ENCODE measurements at places on chromosomes 7 and 10.

- DNase-seq: no peak
Measured at GRCh38 chr10:130799532-130799931, 512.0 kb downstream of the TCERG1L start.

GRCh38 chr10:15658069-15658702 is 61.5 kb downstream of the ITGA8 start:
- DNase-seq: no peak

- DNase-seq: no peak
Measured at GRCh38 chr7:7573701-7574100, 7.0 kb downstream of the MIOS start.

GRCh38 chr10:21329995-21330627 is 195.4 kb downstream of the SKIDA1 start:
- peak; percentile 91 for DNase-seq

GRCh38 chr7:1669954-1670893 is at the start of gene ELFN1:
TSS of gene ELFN1 (plus strand) at chr7:1670277. CDS start at chr7:1744597, 74,320 bp downstream.
- no peak for DNase-seq

DNA sequence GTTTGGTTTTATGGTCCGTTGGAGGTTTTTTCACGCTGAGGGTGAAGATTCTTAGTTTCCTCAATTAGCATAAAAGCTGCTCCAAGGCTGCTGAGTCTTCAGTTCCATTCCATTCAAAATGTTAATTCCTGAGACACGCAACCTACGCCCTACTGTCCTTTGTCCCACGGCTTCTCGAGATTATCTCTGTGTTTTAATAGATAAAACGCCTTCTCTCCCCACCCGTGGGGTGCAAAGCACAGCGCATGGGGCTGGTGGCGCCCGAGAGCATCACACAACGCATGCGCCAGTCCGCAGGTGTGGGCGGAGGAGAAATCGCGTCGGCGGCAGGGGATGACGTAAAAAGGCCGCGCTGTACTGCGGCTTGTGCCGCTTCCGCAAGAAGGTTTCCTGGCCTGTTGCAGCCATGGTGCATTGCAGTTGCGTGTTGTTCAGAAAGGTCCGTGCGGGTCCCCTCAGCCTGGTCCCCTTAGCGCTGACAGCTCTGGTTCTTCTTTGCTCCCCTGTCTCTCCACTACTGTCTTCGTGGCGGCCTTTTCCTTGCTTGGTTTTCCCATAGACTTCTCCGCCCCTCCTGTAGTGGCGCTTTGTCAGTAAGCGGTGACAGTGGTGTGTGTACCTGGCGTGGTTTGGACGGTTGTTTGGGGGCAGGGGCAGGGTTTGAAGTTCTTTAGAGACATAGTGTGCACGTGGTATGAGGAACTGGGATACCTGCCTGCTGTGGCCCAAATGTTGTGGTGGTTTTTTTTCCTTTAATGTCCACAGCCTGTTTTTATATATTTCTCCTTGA is at the start of gene GTPBP10:
Gene GTPBP10, plus strand, starts transcription at position 381 of the 790 bp plus-strand sequence. Its CDS starts 26 bp downstream, at position 407.
- peak; percentile 97 for DNase-seq

GRCh38 chr7:104018425-104018824 is 29.0 kb upstream of the RELN start:
- no peak for DNase-seq

- no peak for DNase-seq
Measured at GRCh38 chr7:78769481-78770101, 683.9 kb downstream of the MAGI2 start.

- DNase-seq: peak; percentile 42
Measured at GRCh38 chr10:73647211-73647874, 6.1 kb upstream of the MYOZ1 start.

- peak; percentile 97 for DNase-seq
Measured at GRCh38 chr10:99620711-99621453, 643 bp upstream of the SLC25A28 start.

DNA sequence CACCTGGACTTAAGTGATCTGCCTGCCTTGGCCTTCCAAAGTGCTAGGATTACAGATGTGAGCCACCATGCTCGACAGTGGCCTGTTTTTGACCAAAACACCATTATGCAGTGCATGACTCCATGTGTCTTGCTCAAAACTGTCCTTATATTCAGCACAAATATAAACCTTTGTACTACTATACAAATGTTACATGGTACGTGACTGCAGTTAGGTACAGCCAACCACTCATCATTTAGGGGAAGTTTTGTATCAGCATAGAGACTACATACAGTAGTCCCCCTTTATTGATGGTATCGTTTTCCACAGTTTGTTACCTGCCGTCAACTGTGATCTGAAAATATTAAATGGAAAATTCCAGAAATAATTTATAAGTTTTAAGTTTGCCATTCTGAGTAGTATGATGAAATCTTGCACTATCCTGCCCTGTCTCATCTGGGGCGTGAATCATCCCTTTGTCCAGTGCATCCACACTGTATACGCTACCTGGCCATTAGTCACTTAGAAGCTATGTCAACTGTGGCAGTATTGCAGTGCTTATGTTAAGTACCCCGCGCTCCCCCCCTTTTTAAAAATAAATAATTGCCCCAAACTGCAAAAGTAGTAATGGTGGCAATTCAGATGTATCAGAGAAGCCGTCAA is 23.3 kb upstream of the ZNF282 start:
- DNase-seq: no peak

- peak; percentile 84 for DNase-seq
Measured at GRCh38 chr7:111741811-111742240, 179.5 kb upstream of the IMMP2L start.

GRCh38 chr10:103049237-103049636 is 131.1 kb downstream of the CNNM2 start:
- no peak for DNase-seq

DNA sequence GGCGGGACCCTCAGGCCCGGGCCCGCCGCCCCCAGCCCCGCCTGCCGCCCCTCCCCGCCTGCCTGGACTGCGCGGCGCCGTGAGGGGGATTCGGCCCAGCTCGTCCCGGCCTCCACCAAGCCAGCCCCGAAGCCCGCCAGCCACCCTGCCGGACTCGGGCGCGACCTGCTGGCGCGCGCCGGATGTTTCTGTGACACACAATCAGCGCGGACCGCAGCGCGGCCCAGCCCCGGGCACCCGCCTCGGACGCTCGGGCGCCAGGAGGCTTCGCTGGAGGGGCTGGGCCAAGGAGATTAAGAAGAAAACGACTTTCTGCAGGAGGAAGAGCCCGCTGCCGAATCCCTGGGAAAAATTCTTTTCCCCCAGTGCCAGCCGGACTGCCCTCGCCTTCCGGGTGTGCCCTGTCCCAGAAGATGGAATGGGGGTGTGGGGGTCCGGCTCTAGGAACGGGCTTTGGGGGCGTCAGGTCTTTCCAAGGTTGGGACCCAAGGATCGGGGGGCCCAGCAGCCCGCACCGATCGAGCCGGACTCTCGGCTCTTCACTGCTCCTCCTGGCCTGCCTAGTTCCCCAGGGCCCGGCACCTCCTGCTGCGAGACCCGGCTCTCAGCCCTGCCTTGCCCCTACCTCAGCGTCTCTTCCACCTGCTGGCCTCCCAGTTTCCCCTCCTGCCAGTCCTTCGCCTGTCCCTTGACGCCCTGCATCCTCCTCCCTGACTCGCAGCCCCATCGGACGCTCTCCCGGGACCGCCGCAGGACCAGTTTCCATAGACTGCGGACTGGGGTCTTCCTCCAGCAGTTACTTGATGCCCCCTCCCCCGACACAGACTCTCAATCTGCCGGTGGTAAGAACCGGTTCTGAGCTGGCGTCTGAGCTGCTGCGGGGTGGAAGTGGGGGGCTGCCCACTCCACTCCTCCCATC is 82.7 kb downstream of the PAX2 start:
- no peak for DNase-seq

DNA sequence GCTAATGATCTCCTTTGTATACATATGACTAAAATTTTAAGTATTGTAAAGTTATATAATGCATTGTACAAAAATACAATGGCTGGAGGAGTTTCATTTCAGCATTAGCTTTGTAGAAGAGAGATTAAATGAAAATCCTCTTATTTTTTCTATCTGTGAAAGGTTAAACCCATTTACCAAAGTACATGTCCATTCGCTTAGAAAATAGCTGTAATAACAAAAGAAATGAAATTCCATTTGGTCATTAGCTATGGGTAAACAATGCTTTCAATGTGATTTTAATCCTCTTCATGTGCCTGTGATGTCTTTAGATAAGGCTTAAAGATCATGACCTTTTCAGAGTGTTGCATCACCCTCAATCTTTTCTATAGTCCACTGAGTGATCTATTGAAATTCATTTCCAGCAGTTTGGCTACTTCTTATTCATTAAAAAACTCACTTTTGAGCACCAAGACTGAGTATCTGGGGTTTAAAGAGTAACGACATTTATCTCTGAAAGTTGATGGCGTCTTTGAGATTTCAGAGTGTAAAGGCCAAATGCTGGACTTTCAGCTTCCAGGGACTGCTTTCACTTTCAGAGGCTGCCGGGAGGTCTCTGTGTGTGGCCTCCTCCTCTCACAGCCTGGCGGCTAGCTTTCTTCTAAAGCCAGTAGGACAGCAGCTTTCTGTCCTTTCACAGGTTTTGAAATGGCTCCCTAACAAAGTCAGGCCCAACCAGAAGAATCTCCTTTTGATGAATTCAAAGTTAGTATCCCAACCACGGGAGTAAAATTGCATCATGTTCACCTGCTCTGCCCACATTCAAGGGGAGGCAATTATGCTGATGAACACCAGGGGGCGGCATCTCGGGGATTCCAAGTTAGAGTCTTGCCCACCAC is 701.4 kb upstream of the COBL start:
- DNase-seq: peak; percentile 1

DNA sequence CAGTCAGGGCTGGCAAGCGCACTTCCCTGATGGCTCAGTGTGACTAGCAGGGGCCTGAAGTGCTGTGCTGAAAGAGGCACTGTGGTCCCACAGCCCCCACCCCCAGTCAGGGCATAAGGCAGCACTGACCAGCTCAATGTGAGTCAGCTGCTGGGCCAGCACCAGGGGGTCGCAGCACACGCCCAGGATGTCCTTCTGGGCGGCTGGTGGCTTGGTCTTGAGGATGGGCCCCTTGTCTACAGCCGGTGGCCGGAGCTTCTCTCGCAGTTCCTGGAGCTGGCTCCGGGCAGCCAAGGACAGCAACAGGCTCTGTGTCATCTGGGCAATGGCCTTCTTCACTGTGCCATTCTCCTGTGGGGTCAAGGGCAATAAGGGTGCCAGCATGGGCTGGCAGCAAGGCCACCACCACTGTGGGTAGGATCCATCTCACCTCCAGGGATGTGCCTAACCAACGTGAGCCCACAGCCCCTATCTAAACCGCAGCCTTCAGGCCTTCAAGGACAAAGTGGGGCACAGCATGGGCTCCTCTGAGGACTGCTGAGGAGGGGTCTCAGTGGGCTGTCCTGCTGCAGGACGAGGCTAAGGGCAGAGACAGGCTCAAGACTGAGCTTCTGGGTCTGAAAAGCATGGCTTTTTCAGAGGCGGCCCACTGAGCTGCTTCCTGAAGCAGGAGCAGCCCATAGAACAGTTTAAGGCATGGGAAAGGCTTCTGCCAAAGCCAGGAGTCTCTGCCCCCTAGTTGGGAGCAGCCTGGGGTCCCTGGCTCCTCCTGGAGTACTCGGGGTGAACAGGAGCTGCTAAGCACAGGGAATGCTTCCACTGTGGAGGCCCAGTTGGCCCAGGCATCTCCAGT is 62.5 kb downstream of the CSGALNACT2 start:
- DNase-seq: no peak

DNA sequence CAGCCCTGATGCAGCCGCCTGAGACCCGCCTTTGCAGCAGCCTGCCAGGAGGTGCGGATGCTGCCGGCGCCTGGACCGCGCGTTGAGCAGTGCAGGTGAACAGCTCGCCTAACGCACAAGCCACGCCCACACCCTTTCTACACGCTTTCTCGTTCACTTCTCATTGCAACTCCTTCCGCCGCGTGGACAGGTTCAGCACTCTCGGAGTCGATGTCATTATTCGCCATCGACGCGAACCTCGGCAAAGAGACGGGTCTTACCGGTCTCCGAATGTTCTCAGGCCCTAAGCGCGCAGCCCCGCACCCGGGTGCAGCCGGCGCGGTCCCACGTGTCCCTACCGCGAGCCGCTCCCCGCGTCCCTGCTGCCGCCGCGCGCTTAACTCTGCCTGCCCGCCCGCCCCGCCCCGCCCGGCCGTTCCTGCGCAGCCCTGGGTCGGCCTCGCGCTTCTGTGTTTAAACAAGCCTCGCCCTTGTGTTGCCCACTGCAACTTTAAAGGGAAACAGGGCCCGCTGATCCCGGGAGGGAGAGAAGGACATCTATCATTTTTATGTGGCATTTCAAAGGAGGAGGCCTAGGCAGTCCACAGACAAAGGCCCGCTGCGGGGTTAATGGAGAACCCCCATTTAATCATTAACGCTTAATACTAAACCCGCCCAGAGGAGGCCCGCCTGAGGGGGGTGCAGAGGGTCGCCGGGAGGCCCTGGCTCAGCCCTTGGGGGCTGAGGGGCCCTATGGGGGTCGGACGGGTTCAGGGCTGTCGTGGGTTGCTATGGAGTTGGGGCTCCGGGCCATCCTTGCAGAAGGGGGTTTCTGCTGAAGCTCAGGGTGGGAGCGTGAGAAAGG is 128.5 kb downstream of the WDR11 start:
- no peak for DNase-seq

DNA sequence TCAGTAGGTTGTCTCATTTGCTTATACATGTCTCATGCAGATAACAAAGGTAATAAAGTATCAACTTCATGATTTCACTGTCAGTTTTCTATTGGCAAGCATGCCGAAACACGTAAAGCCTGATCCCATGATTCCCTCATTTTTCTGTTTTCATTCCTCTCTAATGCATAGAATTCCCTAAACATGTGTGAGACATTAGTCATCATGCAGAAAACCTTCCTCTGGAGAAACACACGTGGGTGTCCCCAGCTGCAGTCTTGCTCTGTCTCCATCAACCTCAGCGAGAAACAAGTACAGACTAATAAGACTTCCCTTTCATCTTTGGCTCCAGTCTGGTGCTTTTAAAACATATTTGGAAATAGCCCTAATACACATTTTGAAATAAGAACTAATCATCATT is 432.7 kb upstream of the VSTM2A start:
- DNase-seq: no peak

DNA sequence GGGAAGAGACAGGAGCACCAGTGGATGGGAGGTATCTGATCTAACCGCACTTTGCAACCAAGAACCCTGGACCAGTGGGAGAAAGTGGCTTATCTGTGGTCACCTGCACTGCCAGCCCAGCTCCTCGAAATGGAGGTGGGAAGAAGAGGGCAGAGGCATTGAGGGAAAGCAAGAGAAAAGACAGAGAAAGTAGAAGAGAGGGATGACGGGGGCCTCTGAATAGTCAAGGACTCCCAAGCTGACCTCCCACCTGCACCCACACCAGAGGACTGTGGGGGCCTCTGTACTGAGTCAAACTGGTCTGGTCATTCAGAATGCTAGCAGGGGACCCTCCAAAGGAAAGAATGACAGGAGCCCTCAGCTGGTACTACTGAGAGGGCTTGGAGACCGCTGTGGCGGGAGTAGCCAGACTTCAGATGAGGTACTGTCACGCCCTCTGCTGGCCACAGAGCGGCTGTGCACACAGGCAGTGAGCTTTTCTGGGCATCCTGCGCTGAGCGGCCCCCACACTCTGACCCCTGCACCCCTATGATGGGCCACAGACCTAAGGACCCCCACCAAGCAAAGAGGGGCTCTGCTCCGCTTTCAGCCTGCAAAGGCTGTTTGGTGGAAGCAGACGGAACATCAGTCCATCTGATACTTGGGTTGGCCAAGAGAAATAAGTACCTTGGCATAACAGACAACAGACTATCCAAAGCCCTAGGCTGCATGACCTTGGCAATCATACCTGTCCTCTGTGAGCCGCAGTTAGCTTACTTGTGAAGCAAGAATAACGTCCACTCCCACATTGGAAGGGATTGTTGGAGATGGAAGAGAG is 112.9 kb downstream of the COL13A1 start:
- peak; percentile 65 for DNase-seq

GRCh38 chr10:4781955-4782354 is 44.1 kb upstream of the AKR1E2 start:
- DNase-seq: no peak

GRCh38 chr7:29853072-29853471 is 46.8 kb downstream of the WIPF3 start:
- DNase-seq: no peak

All from astrocyte of the spinal cord (primary cell).